ENCODE measurements at places on chromosomes 3 and 15.

DNA sequence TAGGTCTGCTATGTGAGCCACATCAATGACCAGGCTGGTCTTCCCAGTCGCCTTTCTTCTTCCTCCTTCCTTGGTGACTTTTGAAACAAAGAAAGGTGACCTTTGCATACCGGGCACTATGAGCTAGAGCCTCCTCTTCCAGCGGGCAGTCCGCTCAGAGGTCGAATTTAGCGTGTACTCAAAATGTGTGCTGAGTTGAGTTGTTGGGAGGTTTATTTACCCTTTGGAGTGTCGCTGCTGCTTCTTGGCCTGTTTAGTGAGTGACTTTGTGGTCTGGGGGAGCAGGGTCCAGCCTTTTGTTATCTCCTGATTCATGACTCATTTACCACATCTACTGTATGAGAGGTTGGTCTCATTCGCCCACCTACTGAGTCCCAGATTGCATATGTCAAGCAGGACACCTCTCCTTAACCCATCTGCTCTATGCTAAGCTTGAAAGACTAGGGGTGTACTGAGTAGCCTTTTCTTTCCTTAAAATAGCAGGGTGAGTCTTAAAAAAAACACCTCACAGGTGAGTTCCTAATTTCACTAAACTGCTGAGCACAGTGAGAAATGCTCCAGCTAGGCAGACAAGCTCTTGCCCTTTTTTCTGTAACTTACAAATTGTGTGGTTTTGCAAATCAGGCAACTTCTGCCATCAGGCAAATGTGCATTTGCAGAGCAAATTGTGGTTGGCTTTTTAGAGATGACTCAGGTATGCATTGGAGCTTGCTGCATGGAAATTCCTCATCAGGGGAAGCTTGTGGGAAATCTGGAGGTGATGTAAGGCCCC lies 3.2 kb upstream of the SIAH2 start:
- DNase-seq, result no peak

DNA sequence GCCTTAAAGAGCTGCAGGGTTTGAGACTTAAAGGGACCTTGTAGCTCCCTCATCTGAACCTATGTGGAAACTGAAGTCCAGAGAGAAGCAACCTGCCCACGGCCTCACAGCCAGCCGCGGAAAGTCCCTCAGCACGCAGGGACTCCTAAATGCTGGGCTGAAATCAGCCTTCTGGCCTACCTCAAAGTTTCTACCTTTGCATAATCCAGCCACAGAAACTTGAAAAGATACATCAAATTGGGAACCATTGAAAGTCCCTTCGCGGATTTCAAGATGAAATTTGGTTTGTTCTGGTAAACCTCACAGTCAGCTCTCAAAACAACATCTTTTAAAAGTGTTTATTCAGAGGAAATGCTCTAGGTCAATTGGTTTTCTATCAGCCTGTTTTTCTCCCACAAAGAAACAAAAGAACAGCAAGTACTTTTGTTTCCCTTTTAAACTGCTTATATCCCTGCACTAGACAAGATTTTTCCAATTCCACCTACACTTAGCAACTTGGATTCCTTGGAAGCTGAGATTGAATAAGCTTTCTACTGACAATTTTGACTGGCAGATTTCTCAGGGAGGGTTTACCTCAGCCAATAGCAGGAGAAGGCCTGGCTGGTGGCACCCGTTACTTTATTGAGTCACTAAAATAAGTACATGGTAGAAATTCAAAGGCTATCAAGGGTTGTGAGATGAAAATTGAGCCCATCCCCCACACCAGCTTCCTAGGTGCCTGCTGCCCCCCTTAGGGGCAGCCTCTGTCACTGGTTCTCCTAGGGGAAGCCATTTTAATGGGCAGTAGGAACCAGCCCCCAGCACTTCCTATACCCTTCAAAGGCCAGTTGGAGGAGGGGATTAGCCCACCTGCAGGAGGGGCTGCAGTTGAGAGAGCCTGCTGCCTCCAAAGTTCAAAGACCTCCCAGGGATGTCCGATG lies 171.2 kb downstream of the ADAMTS17 start:
- DNase-seq, result no peak

- DNase-seq, result no peak
These were observed 124.5 kb upstream of the CTDSPL start for GRCh38 chr3:37737134-37737533.

- no peak for DNase-seq
These were observed 127.9 kb downstream of the PCCB start for GRCh38 chr3:136378011-136378410.

- no peak for DNase-seq
These were observed 184.9 kb downstream of the FAM43A start for GRCh38 chr3:194870394-194871110.

GRCh38 chr15:33448151-33448550 lies 137.4 kb downstream of the RYR3 start:
- DNase-seq, result no peak

DNA sequence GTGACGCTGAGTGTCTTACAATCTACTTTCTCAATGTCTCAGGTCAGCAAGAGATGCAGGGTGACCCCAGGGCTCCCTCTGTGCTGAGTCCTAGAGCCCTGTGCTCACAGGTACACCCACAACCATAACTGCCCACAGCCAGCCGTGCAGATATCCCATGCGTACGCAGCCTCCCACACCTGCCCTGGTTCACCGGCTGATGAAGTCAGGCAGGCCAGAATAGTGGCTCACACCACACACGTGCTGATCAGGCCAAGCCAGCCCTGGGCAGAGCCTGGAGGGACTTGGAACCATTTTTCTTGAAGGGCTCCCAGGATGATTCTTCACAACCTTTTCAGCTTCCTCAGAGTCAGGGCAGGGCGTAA lies 63.6 kb upstream of the RPL32 start:
- DNase-seq, result no peak

DNA sequence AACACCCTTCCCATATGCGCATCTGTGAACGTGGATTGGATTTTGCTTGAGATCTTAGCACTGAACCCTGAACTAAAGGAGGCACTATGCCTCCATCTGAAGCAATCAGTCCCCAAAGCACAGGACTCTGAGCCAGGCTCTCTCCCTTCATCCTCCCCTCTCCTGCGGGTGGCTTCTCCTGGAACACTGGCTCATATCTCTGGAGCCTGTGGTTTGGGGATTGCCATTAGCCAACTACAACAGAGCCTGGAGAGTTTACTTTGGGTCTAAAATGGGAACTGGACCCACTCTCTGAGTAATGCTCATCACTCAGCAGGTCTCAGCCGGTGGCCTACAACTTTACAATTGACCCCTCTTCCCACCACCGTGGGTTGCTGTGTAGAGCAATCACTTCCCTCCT lies 190.8 kb upstream of the HES1 start:
- no peak for DNase-seq

DNA sequence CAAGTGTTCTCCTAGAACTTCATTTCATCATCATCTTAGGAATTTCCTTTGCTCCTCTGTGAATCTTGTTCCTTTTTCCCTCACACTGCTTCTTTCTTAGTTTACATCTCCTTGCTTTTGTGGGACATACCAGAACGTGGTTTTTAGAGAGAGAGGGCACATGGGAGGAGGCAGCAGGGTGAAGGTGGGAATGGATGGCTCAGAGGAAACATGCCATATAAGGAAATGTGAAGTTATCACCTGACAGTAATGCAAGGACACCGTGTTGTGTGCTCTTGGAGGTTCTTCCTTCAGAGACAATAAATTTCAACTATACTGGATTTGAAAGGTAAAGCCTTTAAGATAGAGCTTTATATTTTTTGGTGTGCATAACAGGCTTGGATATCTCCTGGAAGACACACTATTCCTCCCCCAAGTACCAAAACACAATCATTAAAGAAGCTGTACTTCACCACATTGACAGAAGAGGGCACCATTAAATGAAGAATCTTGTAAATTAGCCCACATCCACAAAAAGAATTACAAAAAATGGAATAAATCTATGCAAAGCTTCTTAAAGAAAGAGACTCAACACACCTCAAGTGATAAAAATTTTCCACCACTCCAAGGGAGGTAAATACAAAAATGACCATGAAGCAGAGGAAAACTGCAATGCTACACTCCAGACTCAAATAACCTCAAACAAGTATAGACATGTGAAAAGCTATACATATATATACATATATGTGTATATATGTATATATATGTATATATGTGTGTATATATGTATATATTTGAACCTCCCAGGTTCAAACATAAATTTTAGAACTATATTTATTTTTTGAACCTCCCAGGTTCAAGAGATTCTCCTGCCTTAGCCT lies 26.1 kb downstream of the RPL39L start:
- no peak for DNase-seq

DNA sequence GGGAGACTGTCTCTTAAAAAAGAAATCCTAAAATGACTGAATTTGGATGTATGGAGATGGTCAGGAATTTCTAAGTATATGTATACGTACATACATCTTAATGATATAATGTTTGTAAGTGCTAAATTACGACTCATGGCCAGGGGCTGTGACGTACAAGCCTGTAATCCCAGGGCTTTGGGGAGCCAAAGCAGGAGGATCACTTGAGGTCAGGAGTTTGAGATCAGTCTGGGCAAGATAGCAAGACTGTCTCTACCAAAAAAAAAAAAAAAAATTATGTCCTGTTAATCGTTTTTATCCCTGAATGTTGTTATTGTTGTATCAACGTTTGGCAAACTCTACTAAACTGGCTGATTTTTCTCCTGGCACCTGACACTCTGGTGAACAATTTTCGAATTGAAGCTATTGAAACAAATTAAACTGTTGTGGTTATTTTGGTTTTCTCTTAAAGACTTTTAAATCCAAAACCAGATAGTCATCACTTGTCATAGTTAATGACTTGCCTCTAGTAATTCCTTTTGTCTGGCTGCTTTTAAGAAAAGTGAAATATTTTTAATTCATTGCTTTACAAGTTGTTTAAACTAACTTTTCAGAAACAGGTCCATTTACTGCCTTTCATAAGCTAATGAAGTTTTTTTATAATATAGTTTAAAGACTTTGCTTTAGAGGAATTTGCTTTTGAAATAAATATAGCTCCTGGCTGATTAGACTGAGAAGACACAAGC lies 7.0 kb downstream of the MORF4L1 start:
- DNase-seq, result no peak

- DNase-seq, result no peak
These were observed 11.7 kb downstream of the RBM5 start for GRCh38 chr3:50100386-50100785.

- no peak for DNase-seq
These were observed 30.5 kb upstream of the GALNT15 start for GRCh38 chr3:16143861-16144447.

- no peak for DNase-seq
These were observed 17.1 kb downstream of the PAK2 start for GRCh38 chr3:196756732-196757131.

DNA sequence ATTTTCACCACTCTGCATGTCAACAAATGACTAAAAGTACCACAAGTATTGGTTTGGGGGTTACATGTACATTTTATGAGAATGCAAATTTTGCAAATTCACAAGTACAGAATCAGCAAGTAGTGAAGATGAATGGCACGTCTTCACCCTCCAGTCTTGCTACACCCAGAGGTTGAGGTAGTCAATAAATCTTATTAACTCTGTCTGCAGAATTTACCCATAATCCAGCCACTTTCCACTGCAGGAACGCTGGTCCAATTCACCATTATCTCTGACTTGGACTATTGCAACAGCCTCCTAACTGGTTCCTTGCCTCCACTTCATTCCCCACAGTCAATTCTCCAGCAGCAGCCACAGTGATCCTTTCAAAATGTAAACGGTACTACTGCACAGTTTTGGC lies 10.6 kb downstream of the PSMA4 start:
- no peak for DNase-seq

GRCh38 chr15:90221246-90221900 lies 12.4 kb downstream of the CIB1 start:
- peak; percentile 87 for DNase-seq

GRCh38 chr3:189041482-189042090 lies 130.2 kb upstream of the TPRG1 start:
- no peak for DNase-seq

DNA sequence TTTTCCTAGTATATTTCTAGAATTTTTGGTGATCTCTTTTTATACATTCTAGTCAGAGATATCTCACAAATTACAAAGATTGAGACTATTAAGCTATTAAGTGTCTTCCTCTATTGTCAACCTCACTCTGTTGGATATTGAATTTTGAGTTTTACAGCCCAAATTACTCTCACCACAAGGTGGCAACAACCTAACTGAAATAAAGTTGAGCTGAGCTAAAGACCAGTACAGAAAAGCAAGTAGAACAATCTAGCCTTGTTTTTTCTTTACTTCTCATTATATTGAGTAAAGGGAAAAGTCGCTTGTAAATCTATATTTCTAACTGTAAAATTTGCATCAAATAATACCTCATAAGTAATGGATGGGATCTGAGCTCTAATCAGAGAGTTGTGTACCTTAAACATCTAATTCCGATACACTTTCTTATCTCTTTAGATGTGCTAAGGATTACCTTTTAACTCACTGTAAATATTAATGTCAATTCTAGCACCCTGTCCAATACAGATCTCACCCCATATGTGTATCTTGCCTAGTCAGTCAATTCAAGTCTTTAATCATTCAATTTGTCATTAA lies 13.6 kb upstream of the COMMD2 start:
- no peak for DNase-seq

GRCh38 chr3:15572138-15572537 lies 29.2 kb downstream of the HACL1 start:
- DNase-seq, result no peak

DNA sequence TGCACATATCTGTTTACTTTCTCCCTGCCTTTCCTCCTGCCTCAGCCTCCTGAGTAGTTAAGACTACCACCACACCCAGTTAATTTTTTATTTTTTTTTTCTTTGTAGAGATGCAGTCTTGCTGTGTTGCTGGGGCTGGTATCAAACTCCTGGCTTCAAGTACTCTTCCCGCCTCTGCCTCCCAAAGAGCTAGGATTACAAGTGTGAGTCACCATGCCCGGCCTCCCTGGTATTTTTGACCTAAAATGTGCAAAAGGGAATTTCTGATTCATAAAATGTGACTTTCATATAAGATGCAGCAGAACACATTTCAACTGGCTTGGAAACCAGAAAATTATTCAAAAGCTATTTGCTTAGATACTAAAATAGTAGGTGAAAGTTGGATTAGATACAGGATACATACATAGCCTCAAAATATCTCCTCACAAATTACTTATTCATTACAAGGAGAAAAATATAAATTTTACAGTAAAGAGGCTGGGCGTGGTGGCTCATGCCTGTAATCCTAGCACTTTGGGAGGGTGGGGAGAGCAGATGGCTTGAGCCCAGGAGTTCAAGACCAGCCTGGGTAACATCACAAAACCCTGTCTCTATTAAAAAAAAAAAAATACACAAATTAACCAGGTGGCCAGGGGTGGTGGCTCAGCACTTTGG lies 32.0 kb downstream of the MAP4 start:
- DNase-seq, result peak; percentile 19

DNA sequence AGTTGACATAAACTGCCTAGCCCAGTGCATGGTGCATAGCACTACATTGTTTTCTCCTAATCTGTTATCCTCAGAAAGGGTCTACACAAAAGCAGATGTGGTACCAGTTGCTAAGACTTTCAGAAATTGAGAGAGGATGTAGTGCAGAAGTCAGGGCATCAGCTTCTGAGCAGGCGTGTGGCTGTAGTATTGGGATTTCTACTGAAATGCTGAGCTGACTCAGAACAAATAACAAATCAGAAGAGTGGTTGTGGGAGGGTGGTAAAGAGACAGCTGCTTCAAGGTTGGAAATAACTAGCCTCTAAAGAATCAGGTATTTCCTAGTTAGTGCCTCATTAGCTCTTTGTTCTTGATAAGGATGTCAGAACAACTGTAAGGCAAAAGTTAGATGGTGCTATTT lies 161.3 kb downstream of the AKAP13 start:
- no peak for DNase-seq

Measured in head of caudate nucleus (tissue), 42 donors.